Dermis microvascular lymphatic vessel endothelial cell (primary cell): ENCODE measurements at places on chromosomes 4 and X.
A peak's percentile ranks its signal among the peaks of the same experiment; 100 is the strongest.

DNA sequence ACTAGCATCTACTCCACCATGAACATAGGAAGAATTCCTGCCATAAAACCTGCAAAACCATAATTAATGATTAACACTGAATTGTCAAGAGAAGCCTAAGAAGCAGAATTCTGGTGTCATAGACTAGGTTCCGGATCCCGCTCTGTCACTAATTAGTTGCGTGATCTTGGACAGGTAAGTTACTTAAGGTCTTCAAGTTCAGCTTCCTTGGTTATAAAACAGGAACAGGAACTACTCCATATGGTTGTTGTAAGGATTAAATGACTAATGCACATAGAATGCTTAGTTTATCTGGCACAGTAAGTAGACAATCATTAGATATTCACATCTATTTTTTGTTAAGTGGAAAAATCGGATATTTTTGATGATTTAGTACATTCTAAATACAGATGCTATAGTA is 14.3 kb downstream of the G3BP2 start:
- no peak for DNase-seq

DNA sequence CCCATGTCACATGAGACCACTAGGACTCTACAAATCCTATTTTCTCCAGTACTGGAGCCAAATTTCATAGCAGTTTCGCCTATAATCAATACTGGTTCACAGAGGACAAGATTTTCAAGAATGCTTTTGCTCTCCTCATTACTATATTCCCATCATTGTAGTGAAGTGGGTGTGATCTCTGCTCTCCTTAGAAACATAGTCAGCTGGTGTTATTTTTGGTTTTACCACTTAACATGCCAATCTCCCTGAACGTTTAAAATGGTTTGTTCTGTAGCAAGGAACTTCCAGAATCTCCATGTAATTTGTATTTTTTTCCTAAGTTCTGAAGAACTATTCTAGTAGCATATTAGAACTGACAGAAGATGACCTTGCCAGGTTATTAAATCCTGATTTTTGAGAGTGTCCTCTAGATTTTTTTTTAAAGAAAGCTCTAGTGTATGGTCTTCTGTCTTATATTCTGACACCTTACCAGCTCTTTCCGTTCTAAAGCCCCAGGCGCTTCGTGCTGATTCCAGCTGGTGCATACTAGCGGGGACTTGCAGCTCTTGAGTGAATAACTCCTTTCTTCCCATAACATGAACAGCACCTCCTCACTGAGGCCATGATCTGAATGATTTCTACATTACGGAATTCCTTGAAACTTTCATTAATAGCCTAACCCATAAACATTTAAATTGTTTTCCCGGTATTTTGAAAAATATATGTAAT is 1372.9 kb downstream of the TECRL start:
- DNase-seq, result no peak

- DNase-seq, result peak; percentile 18
Observed at GRCh38 chr4:105895583-105896460, 551 bp downstream of the NPNT start.

GRCh38 chrX:125782184-125782583 is 383.9 kb downstream of the DCAF12L2 start:
- DNase-seq, result no peak

- DNase-seq, result no peak
Observed at GRCh38 chr4:80393246-80393969, 57.9 kb downstream of the CFAP299 start.

GRCh38 chr4:165931741-165932140 is 58.7 kb downstream of the TLL1 start:
- no peak for DNase-seq
